ENCODE measurements at places on chromosomes 3 and 15. TPM values are rescaled to one million over a fixed set of nuclear protein-coding genes. Genes with fewer than 3 reads are reported as not detected.

The TMEM266 gene
- total RNA-seq, result not detected

The SLC27A2 gene
- not detected for total RNA-seq

GRCh38 chr15:68643216-68643830 is 64.5 kb downstream of the CORO2B start:
- no peak for DNase-seq

- DNase-seq, result peak; percentile 47
Observed at GRCh38 chr3:71451060-71451459, 132.5 kb downstream of the FOXP1 start.

DNA sequence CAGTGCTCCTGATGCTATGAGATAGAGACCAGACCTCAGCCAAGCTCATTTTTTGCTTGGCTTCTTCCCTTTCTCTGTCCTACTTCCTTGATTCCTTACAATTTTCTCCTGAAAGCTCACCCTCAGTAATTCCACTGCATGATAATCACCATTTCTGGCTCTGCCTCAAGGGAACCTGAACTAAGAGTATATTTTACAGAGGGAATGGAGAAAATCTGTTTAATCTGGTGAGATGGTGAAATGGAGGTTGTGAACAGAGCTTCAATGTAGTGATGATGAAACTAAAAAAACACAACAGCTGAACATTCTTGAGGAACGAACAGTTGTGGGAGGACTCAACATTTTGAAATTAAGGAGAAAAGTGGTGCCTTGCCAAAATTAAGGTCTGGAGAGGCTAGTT is 16.3 kb downstream of the HHLA2 start:
- DNase-seq, result no peak

DNA sequence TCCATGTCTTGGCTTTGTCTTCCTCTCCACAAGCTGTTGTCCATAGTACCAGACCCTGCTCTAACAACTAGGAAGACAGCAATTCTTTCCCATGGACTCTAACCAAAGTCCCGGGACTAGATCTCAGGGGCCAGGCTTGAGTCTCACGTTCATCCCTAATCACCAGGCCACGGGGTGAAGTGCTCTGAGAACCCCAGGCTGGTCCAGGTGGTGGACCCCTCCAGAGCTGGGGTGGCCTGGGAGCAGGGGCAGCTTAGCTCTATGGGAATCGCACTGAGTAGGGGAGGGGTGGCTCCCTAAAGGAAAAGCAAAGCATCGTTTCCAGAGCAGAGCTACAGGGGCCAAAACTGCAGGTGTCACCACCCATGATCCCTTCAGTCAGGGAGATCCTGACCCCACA is 150.9 kb downstream of the TPRA1 start:
- no peak for DNase-seq

- no peak for DNase-seq
Observed at GRCh38 chr3:27138005-27138404, 231.2 kb downstream of the NEK10 start.

DNA sequence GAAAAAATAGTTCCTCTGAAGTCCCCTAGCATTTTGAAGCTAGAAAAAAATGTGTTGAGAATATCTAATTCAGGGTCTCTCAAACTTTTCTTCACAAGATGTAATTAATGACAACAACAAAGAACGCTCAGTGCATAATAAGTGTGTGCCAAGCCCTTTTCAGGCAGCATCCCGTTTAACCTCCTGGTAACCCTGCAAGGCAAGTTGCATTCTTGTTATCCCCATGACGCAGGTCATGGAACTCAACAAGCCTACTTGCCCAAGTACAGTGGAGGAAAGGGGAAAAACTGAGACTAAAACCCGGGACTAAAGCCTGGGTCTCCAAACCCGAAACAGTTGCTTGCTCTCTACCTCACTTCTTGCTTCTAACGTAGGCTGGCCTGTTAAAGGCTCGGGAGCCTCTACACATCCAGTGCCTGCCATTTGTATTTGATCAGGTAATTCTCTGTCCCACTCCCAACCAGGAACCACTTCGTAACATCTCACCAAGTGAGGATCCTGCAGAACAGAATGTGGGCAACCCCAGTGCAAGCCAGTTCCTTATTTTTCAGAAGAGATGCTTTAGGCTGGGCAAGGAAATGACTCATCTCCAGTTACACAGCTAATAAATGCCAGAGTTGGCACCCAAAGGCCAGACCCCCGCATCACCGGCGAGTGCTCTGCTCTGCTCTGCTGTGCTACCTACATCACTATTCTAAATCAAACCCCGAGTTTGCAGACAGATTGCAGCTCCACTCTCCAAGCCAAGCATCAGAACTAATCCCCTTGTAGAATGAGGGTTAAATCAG is 28.3 kb downstream of the LMCD1 start:
- DNase-seq, result no peak
